ENCODE measurements at places on chromosomes 7 and 10. TPM values are rescaled to one million over a fixed set of nuclear protein-coding genes. Genes with fewer than 3 reads are reported as not detected.

The NME8 gene
- 0.04 TPM for polyA plus RNA-seq

The ELN gene
- polyA plus RNA-seq = 54.4 TPM

The VWDE gene
- 0.66 TPM for polyA plus RNA-seq

The SLC25A28 gene
- polyA plus RNA-seq = 50.1 TPM

DNA sequence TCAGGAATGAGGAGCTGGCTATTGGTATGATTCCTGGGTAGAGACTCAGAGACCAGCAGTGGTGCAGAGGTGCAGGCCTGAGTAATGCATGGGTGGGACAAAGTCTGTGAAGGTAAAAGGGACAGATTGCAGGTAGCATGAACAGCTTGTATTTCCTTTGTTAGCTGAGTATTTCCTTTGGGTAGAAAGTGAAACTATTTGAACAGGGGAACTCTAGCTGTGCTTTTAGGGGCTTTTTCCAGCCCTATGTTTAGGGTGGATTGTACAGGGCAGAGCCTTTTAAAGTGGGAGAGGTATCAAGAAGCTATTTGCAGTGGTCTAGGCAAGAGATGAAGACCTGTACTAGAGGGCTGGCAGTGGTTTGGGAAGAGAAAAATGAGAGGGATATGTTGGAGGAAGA is 739.9 kb downstream of the REEP3 start:
- no peak for DNase-seq

- no peak for DNase-seq
Measured at GRCh38 chr10:51319173-51319435, 244.8 kb downstream of the PRKG1 start.

DNA sequence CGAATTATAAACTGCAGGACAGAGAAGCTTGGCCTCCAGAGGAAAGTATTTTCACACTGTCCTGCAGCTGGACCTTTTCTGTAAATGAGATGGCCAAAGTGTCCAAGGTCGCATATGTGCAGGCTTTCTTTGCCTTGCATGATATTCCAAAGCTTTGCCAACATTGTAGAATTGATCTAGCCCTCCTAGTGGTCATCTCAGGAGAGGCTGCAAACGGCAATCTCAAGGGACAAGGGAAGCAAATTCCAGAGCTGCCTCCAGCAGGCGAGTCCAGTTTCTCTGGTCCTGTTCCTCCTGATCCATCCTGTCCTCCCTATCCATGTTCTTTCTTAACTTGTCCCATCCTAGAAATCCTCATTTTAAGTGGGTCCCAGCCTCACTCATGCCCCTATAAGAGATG is 373.4 kb upstream of the PCDH15 start:
- no peak for DNase-seq

GRCh38 chr7:5429253-5429856 is 5.7 kb upstream of the TNRC18 start:
- DNase-seq = peak; percentile 94

DNA sequence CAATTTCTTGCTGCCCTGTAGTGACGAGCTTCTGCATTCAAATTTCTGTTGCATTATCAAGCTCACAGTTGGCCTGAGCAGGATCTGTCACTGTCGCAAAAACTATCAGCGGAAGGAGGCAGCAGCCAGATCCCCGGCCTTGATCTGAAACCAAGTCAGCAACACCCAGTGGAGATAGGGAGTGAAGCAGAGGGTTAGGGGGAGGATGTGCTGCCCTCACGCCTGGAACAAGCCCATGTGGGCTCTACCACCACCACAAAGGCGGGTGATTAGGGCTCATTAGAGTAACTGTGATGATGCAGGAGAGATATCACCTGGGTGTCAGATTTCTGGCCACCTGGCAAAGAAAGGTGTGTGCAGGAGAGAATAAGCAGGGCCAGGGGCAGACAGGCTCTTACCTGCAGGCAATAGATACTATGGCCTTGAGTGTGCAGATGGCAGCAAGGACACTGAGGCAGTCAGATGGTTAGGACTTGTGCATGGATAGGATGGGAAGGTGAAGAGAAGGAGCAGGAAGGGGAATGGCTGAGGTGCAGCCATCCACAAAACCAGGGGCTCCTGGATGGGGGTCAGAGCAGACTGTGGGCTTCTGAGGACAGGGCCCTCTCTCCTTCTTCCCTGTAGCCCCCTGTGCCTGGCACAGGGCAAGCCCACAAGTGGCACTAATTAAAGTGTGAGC is 417.3 kb downstream of the RPS24 start:
- DNase-seq = no peak

- no peak for DNase-seq
Measured at GRCh38 chr7:30708983-30709382, 26.7 kb upstream of the CRHR2 start.

All from large intestine (tissue), 12 donors.